ENCODE measurements at places on chromosomes 5 and 9.

GRCh38 chr5:142684508-142685041 lies 1.3 kb downstream of the FGF1 start:
- no peak for DNase-seq

- no peak for DNase-seq
These were observed 115.6 kb downstream of the TTC39B start for GRCh38 chr9:15191378-15191777.

DNA sequence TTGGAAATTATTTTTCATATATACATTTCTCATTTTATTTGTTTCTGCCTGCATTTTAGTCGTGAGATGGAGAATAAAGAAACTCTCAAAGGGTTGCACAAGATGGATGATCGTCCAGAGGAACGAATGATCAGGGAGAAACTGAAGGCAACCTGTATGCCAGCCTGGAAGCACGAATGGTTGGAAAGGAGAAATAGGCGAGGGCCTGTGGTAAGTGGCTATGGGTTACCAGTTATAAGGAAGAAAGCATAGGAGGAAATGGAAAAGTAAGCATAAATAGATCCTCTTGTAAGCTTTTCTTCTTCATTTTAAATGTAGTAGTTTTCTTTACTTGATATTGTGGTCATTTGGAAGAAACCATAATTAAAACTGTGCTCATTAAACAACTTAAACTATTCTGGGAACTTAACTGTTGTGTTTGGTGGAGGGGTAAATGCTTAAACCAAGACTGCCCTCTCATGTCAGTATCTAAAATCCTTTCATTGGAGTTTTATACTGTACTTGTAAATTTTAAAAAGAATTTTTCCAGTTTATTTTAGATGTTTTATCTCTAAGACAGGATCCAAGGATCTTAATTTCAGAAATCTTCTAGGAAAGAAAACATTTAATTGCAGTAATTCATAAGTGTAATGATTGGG lies 41.3 kb downstream of the MAP3K1 start:
- no peak for DNase-seq

GRCh38 chr9:14246951-14247350 lies 67.0 kb downstream of the NFIB start:
- no peak for DNase-seq

DNA sequence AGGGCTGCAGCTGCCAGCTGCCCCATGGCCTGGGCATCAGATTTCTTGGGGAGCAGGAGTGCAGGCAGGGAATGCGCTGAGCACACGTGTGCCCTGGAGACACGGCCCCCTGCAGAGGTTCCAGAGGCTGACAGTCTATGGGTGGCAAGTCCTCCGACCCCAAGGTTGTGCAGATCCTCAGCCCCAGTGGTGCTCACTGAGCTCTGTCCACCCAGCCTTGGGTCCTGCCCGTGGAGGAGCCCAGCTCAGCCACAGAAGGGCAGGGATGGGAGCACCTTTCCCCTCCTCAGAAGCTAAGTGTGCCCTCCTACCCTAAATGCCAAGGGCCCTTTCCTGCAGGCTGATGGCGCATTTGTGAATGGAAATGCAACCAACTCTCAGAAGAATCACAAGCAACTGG lies 341.0 kb downstream of the IRX2 start:
- DNase-seq, result no peak

GRCh38 chr9:79651251-79651795 lies 79.6 kb downstream of the TLE4 start:
- peak; percentile 53 for DNase-seq

- no peak for DNase-seq
These were observed 180.7 kb downstream of the MEF2C start for GRCh38 chr5:88702332-88702731.

DNA sequence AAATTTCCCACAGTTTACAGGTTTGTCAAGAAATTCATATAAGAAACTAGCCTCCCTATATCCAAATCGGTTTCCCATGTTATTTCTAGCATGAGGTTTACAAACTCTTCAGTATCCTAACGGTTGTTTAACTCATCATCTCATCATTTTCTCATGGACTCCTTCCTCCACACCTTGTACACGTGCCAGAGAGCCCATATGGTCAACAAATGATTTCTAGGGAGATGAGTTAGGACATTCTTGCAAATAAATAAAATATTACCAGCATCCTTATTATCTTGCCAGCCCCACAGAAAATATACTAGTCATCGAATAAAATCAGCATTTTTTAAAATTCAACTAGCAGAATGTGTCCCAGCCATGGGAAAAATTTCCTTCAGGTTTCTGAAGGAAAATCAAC lies 285.2 kb downstream of the EBF1 start:
- DNase-seq, result no peak

DNA sequence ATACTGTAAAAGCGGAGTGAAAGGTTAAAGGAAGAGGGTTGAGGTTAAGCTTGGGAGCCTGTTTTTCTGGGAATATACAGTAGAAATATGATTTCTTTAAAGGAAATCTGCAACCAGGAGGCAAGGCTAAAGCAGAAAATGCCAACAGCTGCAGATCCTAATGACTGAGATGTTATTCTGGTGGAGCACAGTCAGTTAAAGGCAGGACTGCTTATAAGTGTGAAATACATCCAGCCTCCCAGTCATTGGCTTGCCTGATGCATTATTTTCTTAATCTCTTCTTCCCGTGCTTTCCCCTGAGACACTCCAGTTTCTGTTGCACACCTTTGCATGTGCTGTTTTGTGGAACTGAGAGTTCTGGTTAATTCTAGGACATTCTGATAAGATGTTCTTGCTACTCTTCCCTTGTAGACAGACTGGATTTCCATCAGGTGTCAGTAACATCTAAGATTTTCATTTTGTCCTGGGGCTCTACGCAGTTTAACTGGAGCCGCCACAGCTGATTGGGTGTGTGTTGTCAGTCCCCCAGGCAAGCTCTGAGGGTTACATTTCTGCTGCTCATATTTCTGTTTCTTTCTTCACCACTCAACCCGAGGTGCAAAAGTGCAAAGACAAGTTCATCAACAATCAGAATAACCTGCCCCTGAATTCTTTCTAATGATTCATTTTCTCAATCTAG lies 44.4 kb downstream of the CAST start:
- no peak for DNase-seq

- DNase-seq, result no peak
These were observed 92.8 kb upstream of the SLCO6A1 start for GRCh38 chr5:102591650-102592049.

- DNase-seq, result peak; percentile 91
These were observed 21.3 kb upstream of the ZNF782 start for GRCh38 chr9:96875461-96876142.

DNA sequence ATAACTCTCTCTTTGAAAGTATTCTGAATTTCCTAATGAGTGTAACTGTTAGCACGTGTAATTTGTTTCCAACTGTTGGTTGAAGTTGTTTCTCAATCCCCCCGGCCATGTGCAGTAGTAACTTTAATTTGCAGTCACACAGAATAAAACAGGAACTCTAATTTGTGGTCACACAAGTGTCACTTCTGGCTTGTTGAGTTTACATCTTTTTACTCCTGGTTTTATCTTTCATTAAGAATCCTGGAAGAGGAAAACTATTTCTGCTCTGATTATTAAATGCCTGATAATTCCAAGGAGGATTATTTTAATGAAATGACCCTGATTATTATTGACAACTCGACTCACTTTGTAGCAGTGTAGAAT lies 1.2 kb downstream of the SCAMP1 start:
- no peak for DNase-seq

GRCh38 chr5:54993318-54993717 lies 7.9 kb upstream of the ESM1 start:
- no peak for DNase-seq

DNA sequence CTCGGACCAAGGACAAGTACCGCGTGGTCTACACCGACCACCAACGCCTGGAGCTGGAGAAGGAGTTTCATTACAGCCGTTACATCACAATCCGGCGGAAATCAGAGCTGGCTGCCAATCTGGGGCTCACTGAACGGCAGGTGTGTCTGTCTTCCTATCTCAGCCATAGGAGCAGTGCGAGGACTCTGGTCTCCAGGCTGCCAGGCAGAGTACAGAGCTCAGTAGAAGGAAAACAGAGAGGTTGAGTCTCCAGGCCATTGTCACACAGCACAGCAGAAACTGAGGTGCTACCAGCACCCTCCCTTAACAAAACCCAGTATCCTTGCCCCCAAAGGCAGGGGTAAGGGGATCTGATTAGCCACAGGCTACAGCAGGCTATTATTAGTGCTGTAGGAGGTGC lies 7.1 kb upstream of the SLC6A7 start:
- DNase-seq, result no peak

DNA sequence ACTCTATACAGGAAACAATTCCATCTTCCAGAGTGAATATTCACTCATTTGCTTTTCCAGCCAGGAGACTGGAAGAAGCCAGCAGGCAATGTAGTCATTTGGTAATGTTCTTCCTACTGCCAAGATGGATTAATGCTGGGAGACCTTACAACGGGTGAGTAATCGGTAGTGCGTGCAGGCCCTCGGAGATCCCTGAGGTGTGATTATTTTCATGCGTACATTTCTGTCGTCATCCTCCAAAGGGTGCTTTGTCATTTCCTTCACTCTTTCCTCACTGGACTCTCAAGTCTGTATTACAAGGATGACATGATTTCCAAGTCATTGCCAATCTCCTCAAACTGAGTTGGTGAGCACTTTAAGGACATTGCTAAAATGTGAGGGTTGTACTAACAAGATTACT lies 263.5 kb downstream of the CWC27 start:
- DNase-seq, result no peak

DNA sequence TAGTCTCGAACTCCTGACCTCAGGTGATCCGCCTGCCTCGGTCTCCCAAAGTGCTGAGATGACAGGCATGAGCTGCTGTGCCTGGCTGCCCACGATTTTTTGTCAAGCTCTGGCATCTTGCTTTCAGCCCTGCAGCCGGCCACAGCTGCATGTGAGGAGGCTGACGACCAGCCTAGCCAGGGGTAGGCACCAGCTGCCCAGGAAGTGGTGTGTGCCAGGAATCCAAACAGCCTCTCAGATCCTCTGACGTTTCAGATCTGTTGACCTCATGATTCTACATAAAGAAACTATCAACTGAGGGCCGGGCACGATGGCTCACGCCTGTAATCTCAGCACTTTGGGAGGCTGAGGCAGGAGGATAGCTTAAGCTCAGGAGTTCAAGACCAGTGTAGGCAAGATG lies 19.0 kb downstream of the DYNC2I2 start:
- DNase-seq, result no peak

- DNase-seq, result no peak
These were observed 137.1 kb downstream of the GABBR2 start for GRCh38 chr9:98571643-98572042.

DNA sequence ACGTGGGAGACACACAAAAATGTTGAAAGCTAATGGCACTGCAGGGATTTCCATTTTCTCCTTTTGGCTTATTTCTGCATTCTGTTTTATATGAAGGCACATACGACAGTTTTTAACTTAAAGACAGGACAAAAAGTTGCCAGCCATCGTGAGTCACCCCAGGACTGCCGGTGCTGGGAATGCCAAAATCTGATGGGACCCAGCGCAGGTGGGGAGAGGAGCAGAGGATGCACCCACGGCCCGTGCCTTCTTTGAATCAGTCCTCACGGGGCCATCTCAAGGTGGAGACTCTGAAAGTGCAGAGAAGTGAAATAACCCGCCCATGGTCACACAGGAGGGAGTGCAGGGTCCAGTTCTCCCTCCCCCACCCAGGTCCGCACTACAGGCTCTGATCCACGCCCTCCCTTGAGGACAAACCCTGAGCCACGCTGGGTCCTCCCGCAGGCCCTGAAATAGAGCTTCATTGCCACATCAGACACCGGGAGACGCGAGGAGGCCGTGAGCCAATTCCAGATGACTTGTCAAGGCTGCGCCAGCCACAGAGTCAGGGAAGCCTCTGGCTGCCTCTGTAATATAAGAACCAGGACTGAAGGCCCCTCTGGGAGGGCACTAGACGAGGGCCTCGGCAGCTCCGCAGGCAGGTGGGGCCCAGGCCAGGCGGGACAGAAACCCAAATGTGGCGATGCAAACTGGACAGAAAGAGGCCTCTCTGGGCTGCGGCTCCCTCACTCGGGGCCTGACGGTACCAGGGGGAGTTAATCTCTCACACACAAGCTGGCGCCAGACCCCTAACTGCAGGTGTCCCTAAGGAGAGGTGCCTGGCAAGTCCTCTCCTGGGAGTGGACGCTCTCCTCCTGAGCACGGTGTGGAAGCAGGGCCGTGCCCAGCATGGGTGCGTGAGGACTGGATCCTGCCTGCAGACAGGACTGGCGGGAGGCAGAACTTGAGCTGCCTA lies 22.9 kb downstream of the ADAMTS2 start:
- DNase-seq, result peak; percentile 54

DNA sequence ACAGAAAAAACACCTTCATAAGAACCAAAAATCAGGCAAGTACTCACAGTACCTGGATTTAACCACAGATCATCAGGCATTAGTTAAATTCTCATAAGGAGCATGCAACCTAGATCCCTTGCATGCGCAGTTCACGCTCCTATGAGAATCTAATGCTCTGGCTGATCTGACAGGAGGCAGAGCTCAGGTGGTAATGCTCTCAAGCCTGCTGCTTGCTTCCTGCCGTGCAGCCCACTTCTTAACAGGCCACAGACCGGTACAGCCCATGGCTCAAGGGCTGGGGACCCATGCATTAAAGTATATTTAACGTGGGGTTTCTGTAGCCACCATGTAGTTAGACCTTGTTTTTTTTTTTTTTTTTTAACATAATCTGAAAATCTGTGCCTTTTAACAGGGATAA lies 147.7 kb downstream of the VPS13A start:
- no peak for DNase-seq
